ENCODE measurements at places on chromosomes 11 and 22. TPM values are rescaled to one million over a fixed set of nuclear protein-coding genes. Genes with fewer than 3 reads are reported as not detected.

UCP3 gene
- 0.26 TPM for total RNA-seq

SLC22A12 gene
- not detected for total RNA-seq

HTR3A gene
- total RNA-seq: not detected

NPAS4 gene
- total RNA-seq: not detected

MPEG1 gene
- total RNA-seq: under 0.01 TPM

OR2AG1 gene
- total RNA-seq: not detected

A4GALT gene
- 33.6 TPM for total RNA-seq

ZNF202 gene
- 5.0 TPM for total RNA-seq

PRODH gene
- total RNA-seq: 0.06 TPM

SERPINH1 gene
- total RNA-seq: 431 TPM

OR4D11 gene
- total RNA-seq: not detected

SEPTIN3 gene
- not detected for total RNA-seq

C22orf15 gene
- total RNA-seq: 2.1 TPM

BCO2 gene
- total RNA-seq: 1.2 TPM

JAML gene
- total RNA-seq: not detected

PRR33 gene
- not detected for total RNA-seq

YPEL1 gene
- 1.3 TPM for total RNA-seq

SULT4A1 gene
- total RNA-seq: 0.26 TPM

THYN1 gene
- total RNA-seq: 68.7 TPM

KDM4D gene
- total RNA-seq: 0.53 TPM

PPME1 gene
- 27.9 TPM for total RNA-seq

CSNK2A3 gene
- 1.2 TPM for total RNA-seq

DNAJB13 gene
- not detected for total RNA-seq

SYT7 gene
- 8.9 TPM for total RNA-seq

PHOX2A gene
- not detected for total RNA-seq

LMO2 gene
- 92.6 TPM for total RNA-seq
